ENCODE measurements at places on chromosomes 2 and 18.

- no peak for DNase-seq
Measured at GRCh38 chr18:39770399-39770798, 2184.6 kb upstream of the PIK3C3 start.

DNA sequence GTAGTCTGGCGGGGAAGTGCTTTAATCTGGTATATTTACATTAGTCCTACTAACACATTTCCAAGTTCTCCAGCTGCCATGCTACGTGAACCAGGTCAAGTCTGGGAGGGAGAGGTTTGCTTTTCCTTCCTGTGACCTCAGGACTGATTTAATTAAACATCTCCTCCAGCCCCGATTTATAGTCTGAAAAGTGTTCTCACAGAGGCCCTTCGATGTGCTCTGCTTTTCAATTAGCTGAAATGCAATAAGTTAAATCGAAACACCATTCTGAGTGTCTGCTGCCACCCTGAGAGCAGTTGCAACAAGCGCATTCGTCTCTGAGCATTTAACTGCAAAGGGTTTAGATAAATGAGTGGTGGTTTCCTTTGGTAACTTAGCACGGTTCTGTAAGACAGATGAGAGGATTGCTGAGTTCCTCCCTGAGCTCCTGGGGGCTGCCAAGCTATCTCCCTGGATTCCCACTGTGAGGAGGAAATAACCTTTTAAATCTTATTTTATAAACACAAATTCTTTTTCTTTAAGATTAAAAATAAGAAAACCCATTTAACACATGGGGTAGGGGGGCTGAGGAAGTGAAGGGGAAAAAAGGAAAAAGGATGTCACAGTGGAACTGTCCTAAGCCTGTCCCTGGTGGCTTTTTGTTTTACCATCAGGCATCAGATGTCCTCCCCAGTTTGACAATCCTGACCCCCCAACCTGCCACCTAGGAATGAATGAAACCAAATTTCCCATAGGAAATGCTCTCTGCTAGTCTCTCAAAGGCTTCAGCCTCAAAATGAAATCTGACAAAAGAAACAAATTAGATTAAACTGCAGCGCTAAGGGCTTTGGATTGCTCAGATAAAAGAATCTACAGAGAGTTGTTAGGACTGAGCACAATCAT is 56.5 kb upstream of the CREB1 start:
- DNase-seq, result peak; percentile 31

- DNase-seq, result no peak
Measured at GRCh38 chr18:46310258-46310657, 206.1 kb downstream of the HAUS1 start.

DNA sequence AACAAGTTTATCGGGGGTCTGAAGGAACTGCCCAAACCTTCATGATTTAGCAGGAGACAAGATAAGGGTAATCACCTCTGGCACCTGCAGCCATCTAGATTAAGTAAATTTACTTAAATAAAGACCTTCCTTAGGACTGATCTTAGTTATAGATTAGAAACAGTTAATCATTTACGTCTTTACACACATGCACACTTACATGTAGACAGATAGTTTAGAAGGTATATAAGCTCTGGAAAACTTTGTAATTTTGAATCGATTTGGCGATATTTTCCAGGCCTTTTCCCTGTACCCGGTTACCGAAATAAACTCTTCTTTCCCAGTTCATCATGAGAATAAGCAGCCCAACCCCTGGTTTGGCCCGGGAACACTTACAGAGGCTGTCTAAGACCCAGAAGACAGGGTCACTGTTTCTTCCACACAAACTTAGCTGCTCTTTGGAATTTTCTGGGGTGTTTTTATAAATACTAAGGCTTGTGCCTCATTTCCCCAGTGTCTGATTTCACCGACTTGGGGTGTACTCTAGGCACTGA is 560 bp upstream of the SKA1 start:
- DNase-seq, result no peak

- DNase-seq, result no peak
Measured at GRCh38 chr18:62877411-62878221, 162.3 kb downstream of the PHLPP1 start.

GRCh38 chr18:64202210-64202836 is 53.4 kb upstream of the LINC00305 start:
- DNase-seq, result no peak

DNA sequence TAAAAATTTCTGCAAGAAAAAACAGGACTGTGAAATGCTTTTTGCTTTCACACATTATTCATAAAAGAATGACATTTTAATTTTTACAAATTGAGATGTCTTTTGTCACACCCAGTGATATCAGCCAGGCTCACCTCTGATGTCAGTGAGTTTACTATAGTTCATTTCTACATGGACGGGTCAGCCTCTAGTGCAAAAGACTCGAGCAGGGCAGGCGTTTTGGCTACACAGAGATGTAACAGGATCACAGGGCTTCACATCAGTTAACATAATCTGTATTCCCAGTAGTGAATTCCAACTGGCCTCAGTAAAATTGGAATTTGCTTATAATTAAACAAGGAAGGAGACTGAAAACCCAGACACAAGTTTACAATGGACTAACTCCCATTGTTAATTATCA is 275.6 kb upstream of the ZSWIM2 start:
- DNase-seq, result no peak

DNA sequence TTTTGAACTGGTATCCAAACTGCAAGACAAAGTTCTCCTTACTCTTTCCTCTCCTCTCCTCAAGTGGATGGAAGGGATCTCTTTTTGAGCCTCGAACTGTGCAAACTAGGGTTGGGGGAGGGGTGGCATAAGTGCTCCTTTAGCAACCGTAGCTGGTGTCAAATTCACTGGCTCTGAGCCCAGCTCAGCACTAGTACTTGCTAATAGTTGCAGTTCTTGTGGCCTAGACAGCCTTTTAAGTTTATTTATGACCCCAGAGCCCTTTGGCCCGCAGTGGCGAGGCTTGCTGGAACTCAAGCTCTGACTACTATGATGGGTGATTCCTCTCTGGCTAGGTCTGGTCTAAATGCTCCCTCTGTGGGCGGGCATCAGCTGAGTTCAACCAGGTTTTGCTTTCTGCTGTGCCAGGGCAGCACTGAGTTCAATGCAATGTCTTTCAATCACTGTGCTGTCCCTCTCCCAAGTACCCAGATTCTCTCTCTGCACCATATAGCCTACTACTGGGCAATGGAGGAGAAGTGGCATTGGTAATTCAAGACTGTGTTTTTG is 528.4 kb upstream of the SYT4 start:
- DNase-seq, result no peak

DNA sequence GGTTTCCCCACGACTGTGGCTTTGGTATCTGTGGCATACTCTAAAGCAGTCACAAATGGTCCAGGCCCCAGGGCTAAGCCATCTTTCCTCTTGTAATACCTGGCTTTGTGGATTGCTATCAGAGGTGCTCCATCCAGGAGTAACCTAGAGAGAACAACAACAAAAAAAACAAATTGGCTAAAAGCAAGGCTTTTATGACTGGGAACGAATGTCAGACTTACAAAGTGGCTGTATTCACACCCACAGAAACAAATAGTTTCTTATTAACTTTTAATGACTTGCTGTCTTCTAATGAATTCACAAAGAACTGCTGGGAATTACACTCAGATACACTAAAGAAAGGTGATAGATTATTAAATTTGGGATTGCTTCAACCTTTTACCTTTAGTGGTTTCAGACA is 35.1 kb downstream of the HDHD2 start:
- no peak for DNase-seq

DNA sequence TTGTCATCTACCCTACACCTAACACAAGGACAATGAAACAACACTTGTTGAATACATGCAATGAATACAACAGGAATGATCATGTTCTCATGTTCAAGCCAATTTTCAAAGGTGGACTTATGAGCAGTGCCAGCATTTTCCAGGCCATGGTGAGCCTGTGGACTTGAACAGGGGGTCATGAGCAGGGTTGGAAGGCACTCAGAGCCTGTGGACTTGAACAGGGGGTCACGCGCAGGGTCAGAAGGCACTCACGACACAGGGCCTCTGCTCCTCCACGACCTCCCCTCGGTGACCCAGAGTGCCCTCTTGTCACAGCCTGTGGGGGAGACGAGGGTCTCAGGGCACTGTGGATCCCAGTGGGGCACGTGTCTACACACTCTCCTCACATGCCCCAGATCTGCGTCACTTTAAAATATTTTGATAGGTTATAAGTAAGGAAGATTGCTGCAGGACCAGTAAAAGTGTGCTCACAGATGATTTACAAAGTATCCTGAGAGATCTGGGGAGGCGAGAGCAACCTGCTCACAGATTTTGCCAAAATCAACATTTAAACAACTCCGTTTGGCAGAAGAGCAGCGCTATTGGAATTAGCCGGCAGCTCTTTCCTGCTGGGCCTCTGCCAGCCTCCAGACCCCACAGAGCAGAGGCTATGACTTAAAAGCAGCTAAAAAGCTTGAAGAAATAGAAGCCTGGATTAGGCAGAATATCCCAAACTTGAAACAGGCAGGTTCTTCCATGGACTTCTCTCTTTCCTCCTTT is 121.9 kb downstream of the TMEM18 start:
- DNase-seq, result no peak

DNA sequence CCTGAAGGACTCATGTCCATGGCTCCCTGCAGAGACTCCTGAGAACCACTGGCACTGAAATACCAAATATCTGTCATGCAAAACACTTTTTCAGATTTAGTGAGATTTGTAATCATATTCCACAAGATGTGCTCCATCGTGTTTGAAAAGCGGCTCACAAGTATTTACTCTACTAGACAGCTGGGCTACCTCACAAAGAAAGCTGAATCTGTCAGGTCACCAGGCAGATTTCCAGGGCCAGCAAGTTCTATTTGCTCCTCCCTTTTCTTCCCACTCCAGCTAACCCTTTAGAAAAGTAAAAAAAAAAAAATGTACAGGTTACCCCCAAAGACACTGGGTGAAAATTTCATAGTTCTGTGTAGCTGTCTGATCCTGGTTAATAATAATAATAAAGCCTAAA is 22.9 kb downstream of the WIPF1 start:
- no peak for DNase-seq

- no peak for DNase-seq
Measured at GRCh38 chr2:230921806-230922595, 3.0 kb downstream of the GPR55 start.

DNA sequence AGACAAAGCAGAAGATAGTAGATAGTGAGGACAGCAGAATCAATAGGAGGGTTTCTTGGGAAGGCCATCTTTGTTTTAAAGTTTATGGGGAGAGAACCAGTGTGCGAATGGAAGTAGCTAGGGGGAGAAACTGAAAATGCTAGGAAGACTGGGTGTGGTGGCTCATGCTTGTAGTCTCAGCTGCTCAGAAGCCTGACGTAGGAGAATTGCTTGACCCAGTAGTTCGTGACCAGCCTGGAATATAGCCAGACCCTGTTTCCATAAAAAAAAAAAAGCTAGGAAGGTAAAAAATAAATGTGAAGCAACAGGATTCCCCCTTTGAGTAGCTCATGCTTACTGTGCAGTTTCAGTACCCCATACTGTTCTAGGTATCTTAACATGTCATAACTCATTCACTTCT is 19.2 kb upstream of the DRC1 start:
- no peak for DNase-seq

- peak; percentile 54 for DNase-seq
Measured at GRCh38 chr2:39227628-39228412, 15.9 kb downstream of the CDKL4 start.

- peak; percentile 29 for DNase-seq
Measured at GRCh38 chr2:24491542-24492420, 727 bp downstream of the NCOA1 start.

DNA sequence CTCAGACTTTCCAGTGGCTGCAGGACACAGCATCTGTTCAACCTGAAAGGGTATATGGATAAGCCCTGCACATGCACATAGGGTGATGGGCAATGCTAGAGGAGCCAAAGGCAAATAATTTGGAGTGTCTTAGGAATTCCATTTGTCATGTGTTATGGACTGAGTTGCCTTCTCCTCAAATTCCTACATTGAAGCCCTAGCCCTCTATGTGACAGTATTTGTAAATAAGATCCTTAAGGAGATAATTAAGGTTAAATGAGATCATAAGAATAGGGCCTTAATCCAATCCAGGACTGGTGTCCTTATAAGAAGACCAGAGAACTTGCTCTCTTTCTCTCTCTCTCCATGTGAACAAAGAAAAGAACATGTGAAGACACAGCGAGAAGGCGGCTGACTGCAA is 42.9 kb upstream of the CREG2 start:
- DNase-seq, result no peak

GRCh38 chr2:893311-893710 is 57.3 kb upstream of the SNTG2 start:
- no peak for DNase-seq

GRCh38 chr2:10806543-10806942 is 6.0 kb downstream of the PDIA6 start:
- DNase-seq, result no peak

GRCh38 chr2:224069172-224069571 is 30.1 kb upstream of the SERPINE2 start:
- no peak for DNase-seq

GRCh38 chr2:36800381-36800780 is 103.9 kb downstream of the VIT start:
- DNase-seq, result peak; percentile 36

DNA sequence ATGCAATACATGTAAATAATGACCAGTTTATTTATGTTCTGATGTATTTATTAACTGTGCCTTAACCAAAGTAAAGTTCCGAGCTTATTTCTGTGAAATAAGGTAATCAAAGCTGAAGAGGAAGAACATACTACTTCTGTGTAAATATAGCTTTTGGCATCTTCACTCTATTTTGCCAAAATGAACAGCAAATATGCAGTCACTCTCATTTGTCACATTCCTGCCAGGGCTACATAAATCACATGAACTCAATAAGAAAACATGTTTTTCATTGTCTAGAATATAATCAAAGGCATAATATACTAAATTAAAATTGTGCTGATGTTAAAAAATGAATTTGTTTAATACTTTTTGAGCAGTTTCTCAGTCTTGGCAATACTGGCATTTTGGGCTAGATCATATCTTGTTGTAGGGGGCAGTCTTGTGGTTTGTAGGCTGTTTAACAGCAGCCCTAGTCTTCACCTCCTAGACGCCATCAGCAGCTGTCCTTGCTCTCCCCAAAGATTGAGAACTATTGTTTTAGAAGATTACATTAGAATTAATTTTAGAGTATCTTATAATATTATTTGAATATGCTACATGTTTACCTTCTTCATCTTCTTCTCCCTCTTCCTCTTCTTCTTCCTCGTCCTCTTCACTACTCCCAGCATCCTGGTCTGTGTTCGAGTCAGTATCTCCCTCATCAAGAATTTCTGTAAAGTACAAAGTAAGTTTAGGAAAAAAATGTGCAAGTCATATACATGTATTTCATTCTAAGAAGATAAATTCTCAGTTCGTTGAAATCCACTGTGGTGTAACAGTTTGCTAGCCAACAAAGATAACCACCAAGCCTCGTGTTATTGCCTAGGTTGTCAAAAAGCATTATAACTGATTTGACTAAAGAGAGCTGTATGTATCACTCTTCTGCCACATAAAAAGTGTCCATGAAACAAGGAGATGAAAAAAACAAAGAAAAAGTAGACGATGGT is 41.5 kb downstream of the CWC22 start:
- DNase-seq, result no peak

All from activated CD4-positive, alpha-beta T cell treated with anti-CD3 and anti-CD28 coated beads, Interleukin-2, amount 50 U/mL, for 24 hours (primary cell).